ENCODE measurements at places on chromosomes 5 and 9. TPM values are rescaled to one million over a fixed set of nuclear protein-coding genes. Genes with fewer than 3 reads are reported as not detected.

The GABRP gene
- total RNA-seq, result 55.6 TPM

DNA sequence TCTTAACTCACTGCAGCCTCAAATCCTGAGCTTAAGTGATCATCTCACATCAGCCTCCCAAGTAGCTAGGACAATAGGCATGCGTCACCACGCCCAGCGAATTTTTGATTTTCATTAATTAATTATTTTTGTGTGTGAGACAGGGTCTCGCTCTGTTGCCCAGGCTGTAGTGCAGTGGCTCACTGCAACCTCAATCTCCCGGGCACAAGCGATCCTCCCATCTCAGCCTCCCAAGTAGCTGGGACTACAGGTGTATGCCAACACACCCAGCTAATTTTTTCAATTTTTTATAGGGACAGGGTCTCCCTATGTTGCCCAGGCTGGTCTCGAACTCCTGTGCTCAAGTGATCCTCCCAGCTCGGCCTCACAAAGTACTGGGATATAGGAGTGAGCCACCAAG lies 41.4 kb downstream of the UBAP1 start:
- H3K27ac ChIP-seq, result no peak overlapping the region
- no peaks in the 10 kb centered on the region for H3K27me3 ChIP-seq
- DNase-seq, result no peak
- peaks cover 14% of the 10 kb centered on the region for H3K36me3 ChIP-seq

DNA sequence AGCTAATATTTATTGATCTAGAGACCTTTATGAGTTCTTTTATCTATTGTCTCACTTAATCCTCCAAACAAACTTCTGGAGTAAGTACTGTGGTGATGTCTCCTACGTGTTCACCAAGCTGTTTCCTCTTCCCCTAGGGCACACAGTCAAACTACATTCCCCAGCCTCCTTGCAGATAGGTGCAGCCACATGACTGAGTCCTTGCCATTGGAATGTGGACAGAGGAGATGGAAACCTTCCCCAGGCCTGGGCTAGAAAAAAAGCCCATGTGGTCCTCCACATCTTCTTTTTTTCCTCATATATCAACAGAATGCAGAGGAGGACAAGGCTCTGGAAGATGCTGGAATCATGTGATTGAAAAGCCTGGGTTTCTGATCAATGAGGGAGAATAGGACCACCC lies 88.0 kb downstream of the ANKRD55 start:
- DNase-seq, result no peak
- H3K27ac ChIP-seq, result peak overlapping the region; percentile 71
- no peak overlapping the region for H3K4me3 ChIP-seq
- H3K4me1 ChIP-seq, result peaks cover 26% of the 10 kb centered on the region
- peaks cover 3% of the 10 kb centered on the region for H3K27me3 ChIP-seq

DNA sequence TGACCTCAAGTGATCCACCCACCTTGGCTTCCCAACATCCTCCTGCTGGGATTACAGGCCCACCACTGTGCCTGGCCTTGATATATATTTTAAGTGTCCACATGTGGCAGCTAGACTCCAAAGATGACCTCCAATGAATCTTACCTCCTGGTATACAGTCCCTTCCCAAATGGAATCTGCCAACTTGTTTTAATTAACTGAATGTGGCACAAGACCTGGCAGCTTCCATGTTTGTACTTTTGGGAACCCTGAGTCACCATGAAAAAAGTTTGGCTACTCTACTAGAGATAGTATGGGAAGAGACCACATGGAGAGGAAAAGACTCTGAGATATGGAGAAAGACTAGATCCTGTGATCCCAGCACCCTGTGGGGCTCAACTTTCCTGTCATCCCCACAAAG lies 42.5 kb downstream of the CCL28 start:
- no peaks in the 10 kb centered on the region for H3K36me3 ChIP-seq
- DNase-seq, result no peak
- H3K4me1 ChIP-seq, result no peaks in the 10 kb centered on the region
- no peak overlapping the region for H3K4me3 ChIP-seq
- H3K27me3 ChIP-seq, result peaks cover 7% of the 10 kb centered on the region
- no peak overlapping the region for H3K27ac ChIP-seq

Data from type B pancreatic cell (in vitro differentiated cells).